ENCODE measurements at places on chromosomes 6 and 20. TPM values are rescaled to one million over a fixed set of nuclear protein-coding genes. Genes with fewer than 3 reads are reported as not detected.

The RBM24 gene
- 201 TPM for total RNA-seq

The LY6G6D gene
- not detected for total RNA-seq

The TP53TG5 gene
- not detected for total RNA-seq

The PAX1 gene
- total RNA-seq, result 4.1 TPM

The KHDC1L gene
- total RNA-seq, result not detected

The CDH26 gene
- 3.4 TPM for total RNA-seq

Data from tongue (tissue), 3 donors.